ENCODE measurements at places on chromosomes 6 and 20.

DNA sequence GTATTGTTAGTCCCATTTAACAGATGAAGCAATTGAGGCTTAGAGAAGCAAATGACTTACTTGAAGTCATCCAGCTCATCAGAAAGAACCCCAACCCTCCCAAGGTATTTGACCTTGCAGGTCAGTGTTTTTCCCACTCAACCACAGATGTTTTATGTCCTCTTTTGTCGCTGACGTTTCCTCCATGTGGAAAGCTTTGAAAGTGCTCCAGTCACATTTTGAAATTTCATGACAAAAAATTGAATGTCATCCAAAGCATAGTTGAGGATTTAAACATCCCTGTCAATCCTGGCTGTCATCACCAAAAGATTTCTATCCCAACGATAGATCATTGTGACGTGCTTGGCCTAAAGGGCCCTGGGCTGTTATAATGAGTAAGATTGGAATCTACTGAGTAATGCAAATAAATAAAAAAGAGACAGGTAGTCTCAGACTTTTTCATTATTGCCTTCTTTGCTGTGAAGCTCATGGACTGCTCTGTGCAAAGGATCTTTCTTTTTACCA is 102.7 kb downstream of the TSHZ2 start:
- no peak for DNase-seq

DNA sequence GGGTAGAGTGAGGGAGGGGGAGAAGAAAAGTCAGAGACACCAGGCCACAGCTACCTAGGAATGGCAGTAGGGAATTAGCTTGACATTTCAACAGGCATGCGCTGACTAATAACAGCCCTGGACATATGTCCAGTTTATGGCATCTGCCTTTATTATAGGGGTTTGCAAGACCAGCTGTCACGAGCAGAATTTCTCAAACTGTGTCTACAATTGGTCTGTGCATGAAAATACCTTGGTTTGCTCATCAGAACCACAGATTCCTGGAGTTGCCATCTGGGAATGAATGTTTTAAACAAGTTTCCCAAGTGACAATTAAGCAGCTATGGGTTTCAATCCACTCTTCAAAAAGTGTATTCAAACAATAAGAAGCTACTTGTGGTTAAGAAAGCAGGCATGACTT is 110.3 kb upstream of the ENPP5 start:
- no peak for DNase-seq

GRCh38 chr6:99189823-99190721 is 159.4 kb downstream of the FAXC start:
- DNase-seq, result no peak

DNA sequence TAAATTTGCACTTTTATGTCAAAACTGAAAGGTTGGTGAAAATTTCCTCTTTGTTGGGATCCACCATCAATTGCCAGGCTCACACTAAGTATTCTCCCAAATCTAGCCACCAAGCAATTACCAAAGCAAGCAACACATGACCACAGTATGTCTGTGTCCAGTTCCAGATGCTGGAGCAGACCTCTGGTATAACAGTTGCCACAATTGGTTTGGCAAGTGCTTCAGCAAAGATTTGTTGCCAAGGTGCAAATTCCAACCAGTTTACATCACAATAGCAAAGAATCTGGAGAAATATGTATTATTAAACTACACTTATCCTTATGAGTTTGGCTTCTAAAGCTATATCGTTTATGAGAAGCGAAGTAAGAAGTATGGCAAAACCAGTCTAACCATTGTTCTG is 6.4 kb downstream of the GTF2H5 start:
- DNase-seq, result no peak

- DNase-seq, result no peak
Measured at GRCh38 chr6:107716688-107717089, 107.4 kb downstream of the SCML4 start.

- no peak for DNase-seq
Measured at GRCh38 chr20:35828434-35828833, 56.6 kb downstream of the PHF20 start.

DNA sequence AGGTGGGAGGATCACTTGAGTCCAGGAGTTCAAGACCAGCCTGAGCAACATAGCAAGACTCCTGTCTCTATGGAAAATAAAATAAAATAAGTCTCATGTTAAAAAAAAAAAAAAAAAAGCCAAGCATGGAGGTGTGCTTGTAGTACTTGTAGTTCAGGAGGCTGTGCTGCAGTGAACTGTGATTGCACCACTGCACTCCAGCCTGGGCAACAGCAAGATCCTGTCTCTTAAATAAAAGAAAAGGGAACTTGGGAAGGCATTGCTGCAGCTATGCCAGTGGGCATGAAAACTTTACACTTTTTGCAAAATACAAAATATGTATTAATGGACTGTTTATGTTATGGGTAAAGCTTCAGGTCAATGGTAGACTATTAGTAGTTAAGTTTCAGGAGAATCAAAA is 37.5 kb upstream of the REV3L start:
- DNase-seq, result no peak

DNA sequence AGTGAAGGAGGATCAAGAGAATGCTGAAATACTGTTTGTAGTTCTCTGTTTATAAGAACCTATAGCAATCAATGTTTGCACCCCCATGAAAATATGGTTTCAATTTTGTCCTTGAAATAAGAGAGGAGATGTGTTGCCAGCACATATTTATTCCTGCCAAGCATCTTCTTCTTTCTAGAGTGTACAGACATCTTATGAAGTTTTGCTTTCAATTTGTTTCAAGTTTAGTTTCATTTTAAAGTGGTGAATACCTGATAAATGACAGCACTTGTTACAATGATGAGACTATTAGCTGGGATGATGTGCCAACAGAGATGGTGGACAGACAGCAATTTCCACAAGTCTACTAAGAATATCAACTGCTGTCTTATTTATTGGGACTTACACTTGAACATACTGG is 39.2 kb upstream of the CENPW start:
- DNase-seq, result no peak

- DNase-seq, result no peak
Measured at GRCh38 chr6:43306086-43306485, 2.5 kb downstream of the CRIP3 start.

GRCh38 chr20:9126527-9126926 is 57.6 kb downstream of the PLCB4 start:
- DNase-seq, result no peak

DNA sequence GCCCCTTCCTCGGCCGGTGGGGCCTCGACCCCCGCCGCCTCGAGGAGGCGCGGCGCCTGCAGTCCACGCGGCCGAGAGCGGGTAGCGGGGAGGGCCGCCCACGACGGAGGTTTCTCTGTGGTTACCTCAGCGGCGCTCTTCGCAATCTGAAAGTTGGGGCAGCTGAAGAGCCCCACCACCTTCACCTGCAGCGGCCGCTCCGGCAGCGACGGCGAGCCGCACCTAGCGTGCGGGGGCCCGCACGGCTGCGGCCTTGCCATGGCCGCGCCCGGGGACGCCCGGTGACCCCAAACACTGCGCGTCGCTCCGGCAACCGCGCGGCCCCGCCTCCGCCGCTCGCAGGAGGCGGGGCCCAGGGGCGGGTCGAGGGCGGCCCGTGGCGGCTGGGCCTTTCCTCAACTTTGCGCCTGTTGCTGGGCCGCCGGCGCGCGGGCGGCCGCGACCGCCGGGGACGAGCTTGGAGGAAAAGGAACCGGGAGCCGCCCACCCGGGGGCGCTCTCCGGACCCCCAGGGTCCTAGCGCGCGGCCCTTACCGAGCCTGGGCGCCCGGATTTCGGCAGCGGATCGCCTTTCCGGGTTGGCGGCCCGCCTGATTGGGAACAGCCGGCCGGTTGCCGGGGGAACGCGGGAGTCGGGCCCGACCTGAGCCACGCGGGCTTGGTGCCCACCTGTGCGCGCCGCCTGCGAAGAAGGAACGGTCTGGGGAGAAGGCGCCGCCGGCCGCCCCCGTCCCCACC is at the start of the genes PPIL6 and SMPD2:
Gene PPIL6 (minus strand): TSS at position 298 of the 738 bp plus-strand sequence. CDS start 38 bp downstream, at position 260.
Gene SMPD2 (plus strand): TSS at position 394 of the 738 bp plus-strand sequence. CDS start 398 bp downstream, outside the sequence.
- peak; percentile 87 for DNase-seq

DNA sequence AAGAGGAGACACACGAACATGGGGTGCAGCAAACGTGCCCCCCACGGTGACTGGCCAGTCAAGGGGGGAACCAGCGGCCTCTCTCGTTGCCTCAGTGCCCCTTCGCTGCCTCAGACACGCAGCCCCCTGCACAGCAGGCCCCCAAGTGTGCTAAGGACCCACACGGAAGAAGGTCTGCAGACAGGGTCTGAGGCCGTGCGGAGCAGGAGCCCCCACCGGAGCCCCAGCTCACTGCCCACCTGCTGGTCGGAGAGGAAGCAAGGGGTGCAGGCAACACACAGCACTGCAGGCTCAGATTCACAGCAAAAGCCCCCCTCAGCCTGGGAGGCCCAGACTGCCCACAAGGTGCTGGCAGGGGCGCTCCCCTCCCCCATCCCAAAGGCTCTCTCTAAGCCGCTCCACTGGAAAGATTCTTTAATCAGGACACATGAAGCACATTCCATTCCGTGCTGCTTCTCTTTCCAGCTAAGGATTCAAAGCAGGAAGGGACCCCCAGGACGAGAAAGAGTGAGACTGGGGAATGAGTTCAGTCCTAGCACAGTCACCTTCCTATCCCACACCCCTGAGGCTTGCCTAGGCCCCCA is 105.1 kb downstream of the SLC23A2 start:
- DNase-seq, result no peak

DNA sequence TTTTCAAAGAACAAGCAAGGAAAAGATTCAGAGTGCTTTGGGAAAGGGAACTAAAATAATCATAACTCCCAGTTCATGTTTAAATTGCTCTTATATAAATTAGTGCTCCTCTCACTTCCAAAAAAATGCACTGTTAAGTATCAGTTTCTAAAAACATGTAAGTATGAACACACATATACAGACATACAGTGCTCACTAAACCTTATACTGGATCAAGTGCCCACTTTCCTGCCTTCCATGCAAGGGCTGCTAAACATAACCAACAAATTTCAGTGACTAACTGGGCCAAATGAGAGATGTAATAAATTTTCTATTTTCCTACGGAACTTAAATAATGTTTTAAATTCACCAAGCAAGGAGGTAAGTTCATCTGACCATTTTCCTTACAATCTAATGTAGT is 6.4 kb downstream of the TFAP2A start:
- no peak for DNase-seq

- peak; percentile 48 for DNase-seq
Measured at GRCh38 chr6:7723041-7723447, 2.9 kb upstream of the BMP6 start.

- no peak for DNase-seq
Measured at GRCh38 chr6:111462770-111463391, 20.1 kb downstream of the REV3L start.

DNA sequence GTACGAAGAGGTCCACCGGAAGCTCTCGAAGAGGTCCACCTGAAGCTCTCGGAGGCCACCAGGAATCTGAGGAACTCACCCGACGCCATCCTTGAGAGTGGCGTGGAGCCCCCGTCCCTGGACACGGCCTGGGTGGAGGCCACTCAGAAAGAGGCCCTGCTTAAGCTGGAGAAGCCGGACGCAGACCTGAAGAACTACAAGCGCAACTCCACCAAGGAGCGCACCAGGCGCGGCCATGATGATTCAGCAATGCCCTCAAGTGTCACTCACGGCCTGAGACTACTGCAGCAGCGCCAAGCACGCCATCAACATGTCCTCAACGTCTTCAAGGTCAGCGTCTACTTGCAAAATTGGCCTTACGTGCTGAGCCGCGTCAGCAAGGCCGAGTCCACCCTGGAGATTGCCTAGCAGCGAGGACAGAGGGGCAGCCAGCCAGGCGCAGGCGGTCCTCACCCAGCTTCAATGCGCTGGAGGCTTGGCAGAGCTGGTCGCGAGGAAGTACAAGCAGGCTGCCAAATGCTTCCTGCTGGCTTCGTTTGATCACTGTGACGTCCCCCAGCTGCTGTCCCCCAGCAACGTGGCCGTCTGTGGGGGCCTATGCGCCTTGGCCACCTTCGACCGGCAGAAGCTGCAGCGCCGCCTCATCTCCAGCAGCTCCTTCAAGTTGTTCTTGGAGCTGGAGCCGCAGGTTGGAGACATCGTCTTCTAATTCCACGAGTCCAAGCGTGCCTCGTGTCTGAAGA is 7.7 kb upstream of the GJA10 start:
- DNase-seq, result no peak

DNA sequence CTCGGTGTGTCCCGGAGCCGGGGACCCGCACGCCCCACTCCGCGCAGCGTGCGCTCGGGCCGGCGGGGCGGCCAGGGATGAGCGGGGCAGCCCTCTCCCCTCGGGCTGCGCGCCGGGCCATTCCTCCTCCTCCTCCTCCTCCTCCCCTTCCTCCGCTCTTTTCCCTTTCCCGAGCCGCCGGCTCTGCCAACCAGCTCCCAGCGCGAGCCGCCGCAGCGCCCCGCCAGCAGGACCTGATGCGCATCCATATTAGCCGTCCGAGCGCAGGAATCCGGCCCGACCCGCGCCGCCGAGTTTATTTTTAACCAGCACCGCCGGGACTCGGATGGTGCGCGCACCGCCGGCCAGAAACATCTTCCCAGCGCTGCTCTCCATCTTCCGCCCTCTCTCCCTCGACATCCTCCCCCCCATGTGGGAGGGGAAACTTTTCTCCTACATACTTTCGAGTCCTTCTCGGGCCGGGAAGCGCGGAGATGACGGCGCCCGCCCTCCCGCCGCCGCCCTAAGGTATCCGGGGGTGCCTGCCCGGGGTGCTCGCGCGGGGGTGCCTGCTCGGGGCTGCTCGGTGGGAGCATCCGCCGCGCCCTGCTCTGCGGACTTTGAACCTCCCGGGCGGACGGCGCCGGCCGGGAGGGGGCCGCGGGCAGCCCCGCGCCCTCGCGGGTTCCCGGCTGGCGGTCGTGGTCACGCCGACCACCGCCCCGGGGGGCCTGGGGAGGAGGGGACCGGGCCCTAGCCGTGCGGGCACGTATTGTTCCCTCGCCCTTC is 619 bp downstream of the RREB1 start:
- DNase-seq, result no peak

GRCh38 chr20:36271639-36272546 is 34.2 kb upstream of the DLGAP4 start:
- DNase-seq, result no peak

DNA sequence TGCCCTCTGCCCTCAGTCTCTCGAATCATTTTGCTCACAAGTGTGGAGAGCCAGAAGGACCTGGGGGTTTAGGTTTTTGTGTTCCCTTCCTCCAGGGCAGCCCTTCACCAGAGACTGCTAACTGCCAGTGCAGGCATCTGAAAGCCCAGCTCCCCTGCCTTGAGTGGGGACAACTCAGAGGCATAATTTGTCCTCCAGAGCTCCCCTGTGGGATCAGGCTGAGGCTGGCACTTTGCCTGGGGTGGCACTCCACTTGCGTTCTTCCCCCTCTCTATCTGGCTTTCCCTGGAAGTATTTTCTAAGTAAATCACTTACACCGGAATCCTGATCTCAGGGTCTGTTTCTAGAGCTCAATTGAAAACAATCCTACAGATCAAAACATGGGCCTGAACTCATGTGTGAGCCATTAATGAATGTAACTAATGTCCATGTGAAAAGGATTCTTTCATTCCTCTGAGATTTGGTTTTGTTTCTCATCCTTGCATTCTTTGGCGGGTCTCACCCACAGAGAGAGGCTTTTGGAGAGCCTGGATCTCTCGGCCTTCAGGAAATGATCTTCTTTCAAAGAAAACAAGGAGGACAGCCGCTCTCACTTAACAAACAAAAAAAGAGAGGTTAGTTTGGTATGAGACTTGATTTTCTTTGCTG is 125.7 kb upstream of the RIPOR2 start:
- DNase-seq, result no peak

DNA sequence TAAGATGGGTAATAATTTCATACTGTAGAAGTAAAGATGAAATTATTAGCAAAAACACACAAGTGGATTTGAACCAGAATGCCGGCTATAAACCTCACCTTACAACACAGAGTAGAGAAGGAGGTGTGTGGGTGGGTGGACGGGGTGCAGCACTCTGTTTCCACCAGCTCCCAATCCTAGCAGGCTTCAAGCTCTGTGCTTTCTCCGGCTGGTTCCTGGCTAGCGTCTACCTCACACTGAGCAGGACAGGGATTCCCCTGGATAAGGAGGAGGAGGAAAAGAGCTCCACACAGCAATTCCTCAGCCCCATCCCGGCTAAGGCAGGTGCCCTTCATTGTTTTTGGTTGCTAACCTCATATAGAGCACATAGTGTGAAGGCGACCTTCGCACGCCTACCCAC is 453.3 kb downstream of the C6orf118 start:
- DNase-seq, result no peak
